Prostate gland (tissue), 2 donors: ENCODE measurements at places on chromosomes 3 and 15. TPM values are rescaled to one million over a fixed set of nuclear protein-coding genes. Genes with fewer than 3 reads are reported as not detected.
A peak's percentile ranks its signal among the peaks of the same experiment; 100 is the strongest.

DNA sequence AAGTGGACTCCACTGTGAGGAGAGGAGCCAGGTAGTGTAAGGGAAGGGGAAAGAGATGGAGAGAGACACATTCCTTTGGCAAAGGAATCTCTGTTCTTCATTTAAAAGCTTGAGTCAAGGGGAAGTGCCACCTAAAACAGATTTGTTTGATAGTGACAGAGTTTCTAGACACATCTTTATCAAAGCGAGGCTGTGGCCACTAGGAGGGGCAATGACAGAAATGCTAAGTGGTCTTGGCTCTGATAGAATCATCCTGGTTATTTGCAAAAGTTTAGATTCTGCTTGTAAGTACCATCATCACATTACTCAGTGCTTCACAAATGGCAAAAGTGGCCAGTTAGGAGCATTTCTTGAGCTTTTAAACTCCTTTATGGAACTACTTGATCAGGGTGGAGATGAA is 261.4 kb downstream of the CNTN3 start:
- no peak overlapping the region for H3K27ac ChIP-seq
- no peaks in the 10 kb centered on the region for H3K27me3 ChIP-seq
- no peak for DNase-seq
- no peaks in the 10 kb centered on the region for H3K4me1 ChIP-seq
- H3K4me3 ChIP-seq: no peak overlapping the region

DNA sequence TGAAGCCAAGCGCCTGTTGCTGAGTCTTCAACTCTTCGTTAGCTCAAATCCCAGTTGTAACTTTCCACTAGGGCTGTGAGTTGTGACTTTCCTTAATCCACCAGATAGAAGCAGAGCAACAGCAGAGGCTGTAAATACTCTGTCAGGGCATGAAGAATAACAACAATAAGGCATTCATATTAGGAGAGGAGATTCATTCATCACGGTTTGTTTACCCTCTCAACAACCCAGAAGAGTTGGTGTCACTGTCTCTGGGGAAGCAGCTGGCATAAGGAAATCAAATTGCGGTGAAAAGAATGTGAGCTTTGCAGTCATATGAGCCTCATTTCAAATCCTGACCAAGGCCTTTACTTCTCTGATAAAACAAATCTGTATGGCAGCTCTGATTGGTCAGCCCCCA is 184.8 kb downstream of the SHQ1 start:
- H3K36me3 ChIP-seq: no peaks in the 10 kb centered on the region
- H3K4me1 ChIP-seq: no peaks in the 10 kb centered on the region
- no peak for DNase-seq

DNA sequence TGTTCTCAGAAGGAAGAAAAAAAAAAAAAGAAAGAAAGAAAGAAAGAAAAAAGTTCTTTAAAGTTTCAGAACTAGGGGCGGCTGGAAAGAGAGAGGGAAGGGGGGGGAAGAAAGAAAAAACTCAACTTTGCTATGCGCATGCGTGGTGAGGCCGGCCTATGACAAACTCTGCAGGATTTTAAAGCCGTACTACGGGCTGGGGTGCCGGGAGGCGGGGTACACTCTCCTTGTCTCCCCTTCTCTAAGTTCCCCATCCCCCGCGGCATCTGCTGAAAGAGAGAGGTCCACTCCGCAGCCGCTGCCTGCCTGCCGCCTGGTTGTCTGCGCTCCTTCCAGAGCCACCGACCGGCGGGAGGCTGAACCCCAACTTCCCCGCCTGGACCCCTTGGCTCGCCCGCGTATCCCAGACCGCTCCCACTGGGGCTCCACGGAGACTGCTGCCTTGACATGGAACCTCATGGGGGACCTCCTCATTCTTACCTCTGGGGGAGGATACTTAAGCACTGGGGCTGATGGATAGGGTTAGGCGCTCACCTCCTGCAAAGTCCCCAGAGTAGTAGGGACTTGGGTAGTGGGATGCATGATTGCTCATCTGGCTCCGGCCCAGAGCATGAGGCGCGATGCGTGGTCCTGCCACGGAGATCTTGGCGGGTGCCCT is 1.4 kb upstream of the WNT5A start:
- peaks cover 2% of the 10 kb centered on the region for H3K27me3 ChIP-seq
- peak overlapping the region; percentile 61 for H3K4me3 ChIP-seq
- peaks cover 3% of the 10 kb centered on the region for H3K4me1 ChIP-seq
- H3K27ac ChIP-seq: peak overlapping the region; percentile 64
- DNase-seq: peak; percentile 53

PIERCE2 gene
- 4.6 TPM for total RNA-seq

CHRFAM7A gene
- 0.46 TPM for total RNA-seq

DNASE1L3 gene
- total RNA-seq: 2.3 TPM
